ENCODE measurements at places on chromosomes 6 and 20.

- DNase-seq = no peak
These were observed 30.1 kb downstream of the CDYL start for GRCh38 chr6:4806337-4806725.

- no peak for DNase-seq
These were observed 34.6 kb downstream of the CYP24A1 start for GRCh38 chr20:54139188-54139587.

- DNase-seq = no peak
These were observed 43.1 kb downstream of the SLX4IP start for GRCh38 chr20:10478205-10478604.

- no peak for DNase-seq
These were observed 2.5 kb downstream of the SYNJ2 start for GRCh38 chr6:157984128-157984527.

- DNase-seq = no peak
These were observed 29.4 kb downstream of the LAMA5 start for GRCh38 chr20:62337558-62338293.

DNA sequence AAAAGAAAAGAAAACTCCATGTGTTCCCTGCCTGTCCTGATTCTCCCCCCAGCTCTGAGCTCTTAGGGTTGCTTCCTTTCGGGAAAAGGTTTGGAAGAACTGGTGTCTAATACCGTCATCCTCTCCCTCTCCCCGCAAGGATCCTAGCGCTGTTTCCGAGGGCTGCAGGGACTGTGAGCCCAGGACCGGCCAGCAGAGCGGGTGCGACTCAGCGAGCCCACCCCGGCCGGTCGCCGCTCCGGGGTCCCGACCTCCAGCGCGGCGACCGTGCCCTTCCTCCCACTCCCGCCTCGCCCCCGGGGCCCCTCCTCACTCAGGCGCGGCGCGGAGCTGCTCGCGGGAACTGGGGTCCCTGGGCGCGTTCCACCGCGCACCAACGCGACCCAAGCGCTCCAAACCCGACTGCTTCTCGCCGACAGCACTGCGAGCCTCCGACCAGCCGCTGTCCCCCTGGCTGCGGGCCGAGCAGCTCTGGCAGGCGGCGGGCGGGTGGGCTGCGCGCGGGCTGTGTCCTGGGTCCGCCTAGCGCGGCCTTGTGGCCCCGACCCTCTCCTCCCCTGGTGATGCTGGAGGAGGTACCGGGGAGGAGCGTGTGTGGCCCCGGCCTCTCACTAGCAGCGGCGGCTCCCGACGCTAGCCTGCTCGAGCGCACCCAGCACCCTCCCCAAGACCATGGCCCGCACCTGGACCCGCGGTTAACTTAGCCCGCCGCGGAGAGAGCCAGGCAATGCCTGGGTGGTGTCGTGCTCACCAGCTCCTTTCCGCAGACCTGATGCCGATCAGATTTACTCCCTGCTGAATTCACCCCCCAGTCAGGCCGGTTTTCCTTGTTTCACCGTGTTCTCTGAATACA is at the start of gene PLA2G7:
PLA2G7 (minus strand) TSS at position 509 of the 853 bp plus-strand sequence. CDS start 12,484 bp downstream, outside the sequence.
- no peak for DNase-seq

DNA sequence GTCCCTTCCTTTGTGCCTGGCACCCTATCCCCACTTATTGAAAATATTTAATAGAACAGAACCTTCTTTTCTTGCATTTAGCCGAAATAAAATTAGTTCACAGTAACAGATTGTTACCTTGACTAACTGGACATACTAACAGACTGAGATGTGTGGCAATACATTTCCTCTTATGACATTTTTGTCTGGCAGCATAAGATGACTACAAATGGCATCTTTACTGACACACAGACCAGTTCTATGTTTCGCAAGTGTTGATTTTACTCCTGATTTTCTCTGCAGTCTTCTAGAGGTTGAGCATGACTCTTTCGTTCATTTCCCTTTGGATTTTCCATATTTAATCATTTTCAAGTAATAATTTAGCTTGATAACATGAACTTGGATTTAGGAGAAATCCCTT is 474.6 kb downstream of the CBLN4 start:
- no peak for DNase-seq

GRCh38 chr6:5814901-5815300 is 191.8 kb downstream of the NRN1 start:
- no peak for DNase-seq

GRCh38 chr6:11712760-11713159 is 65.8 kb downstream of the ADTRP start:
- no peak for DNase-seq

DNA sequence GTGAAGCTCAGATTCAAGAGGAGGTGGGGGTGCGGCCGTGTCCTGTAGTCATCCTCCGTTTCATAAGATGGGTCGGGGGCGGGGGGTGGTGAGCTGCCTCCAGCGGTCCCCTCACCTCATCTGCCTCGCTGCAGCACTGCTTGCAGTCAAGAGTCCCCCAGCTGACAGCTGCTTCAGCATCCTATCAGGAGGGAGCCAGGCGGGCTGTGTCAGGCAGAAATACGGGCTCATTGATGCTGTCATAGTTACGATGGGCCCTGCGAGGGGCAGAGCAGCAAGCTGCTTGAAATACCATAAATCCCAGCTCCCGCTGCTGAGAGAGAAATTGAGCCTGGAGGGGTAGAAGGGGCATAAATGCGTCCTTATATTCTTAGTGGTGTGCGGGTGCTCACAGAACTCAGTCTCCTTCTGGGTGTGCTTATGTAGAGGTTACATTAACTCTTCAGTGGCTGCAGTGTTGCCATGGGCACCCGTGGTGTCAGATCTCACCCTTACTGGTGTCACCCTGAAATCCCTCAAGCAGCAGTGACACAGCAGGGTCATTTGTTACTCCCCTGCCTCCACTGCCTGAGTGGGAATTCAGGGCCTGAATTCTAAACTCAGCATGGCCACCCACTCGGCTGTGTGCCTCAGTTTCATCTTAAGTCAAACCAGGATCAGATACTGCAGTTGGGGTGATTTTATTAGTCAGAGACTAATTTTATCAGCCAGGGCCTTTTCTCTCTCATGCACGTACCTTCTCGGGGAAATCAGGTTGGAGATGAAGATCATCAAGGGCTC is 21.8 kb downstream of the CCDC167 start:
- no peak for DNase-seq

DNA sequence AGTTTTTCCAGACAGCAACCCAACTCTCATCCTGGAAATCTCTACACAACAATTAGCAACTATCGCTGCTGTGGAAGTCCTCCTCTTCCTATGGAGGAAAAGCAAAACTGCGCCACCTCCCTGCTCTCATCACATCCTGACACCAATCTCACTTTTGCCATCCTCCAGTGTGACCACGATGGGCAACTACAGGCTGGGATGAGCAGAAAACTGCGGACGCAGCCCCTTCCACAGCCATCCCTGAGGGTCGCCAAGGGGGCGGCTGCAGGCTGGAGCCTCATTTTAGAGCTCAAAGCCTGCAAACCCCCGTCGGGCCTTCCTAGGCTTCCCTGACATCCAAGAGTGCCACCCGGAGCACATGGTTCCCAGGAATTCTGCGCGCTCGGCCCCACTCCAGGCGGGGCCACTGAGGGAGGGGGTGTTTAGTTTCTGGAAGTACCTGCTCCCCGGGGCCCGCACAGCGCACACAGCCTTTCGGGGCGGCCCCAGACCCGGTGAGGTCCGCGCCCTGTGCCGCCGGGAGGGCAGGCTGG is 1.2 kb downstream of the TCFL5 start:
- peak; percentile 16 for DNase-seq

- DNase-seq = no peak
These were observed 48.7 kb downstream of the TSHZ2 start for GRCh38 chr20:53020834-53021233.

DNA sequence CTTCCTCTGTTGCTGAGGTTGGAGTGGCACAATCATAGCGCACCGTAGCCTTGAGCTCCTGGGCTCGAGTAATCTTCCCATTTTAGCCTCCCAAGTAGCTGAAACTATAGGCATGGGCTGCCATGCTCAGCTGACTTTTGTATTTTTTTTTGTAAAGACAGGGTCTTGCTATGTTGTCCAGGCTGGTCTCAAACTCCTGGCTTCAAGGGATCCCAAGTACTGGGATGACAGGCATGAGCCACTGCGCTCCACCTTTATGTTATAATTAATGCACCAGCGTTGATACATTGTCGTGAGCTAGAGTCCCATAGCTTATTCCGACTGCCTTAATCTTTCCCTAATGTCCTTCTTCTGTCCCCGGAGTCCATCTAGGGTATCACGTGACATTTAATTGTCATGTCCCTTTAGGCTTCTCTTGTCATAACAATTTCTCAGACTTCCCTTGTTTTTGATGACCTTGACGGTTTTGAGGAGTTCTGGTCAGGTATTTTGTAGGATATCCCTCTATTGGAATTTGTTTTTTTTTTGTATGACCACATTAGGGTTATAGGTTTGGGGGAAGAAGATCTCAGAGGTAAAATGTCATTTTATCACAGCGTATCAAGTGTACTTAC is 63.9 kb downstream of the CEBPB start:
- DNase-seq = no peak

DNA sequence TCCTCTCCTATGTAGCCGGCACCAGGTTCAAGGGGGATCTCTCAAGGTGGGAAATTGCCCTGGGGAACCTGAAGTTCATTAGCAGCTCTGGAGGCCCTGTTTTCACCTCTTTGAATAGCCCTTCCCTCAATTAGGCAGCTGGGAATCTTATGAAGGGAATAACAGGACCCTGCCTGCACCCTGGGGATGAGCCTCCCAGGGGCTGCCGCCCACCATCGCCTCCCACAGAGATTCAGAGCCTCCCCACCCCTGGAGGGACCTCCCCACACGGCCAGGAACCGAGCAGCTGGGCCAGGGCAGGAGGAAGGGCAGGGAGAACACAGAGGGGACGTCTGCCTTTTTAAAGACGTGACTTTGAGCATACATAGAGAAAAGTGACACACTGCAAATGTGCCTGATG is 4.6 kb upstream of the EEF1A2 start:
- DNase-seq = no peak

DNA sequence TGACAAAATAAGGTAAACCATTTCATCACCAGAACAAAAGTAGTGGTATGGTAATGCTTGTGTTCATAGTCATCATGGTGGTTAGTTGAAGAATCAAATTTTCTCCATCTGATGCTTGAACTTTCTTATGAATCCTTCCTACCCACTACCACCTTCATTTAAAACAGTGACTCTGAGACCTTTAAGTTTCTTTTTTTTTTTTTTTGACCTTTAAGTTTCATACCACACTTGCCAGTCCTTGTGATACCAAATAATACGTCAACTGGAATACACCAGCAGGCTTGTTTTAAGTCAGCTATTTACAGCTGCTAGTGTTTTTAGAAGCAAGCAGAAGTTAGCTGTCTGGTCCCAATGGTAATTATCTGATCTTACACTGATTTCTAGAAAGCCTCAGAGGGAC is 413.4 kb upstream of the SOX4 start:
- DNase-seq = no peak

- no peak for DNase-seq
These were observed 4.5 kb downstream of the PI3 start for GRCh38 chr20:45179166-45179565.

DNA sequence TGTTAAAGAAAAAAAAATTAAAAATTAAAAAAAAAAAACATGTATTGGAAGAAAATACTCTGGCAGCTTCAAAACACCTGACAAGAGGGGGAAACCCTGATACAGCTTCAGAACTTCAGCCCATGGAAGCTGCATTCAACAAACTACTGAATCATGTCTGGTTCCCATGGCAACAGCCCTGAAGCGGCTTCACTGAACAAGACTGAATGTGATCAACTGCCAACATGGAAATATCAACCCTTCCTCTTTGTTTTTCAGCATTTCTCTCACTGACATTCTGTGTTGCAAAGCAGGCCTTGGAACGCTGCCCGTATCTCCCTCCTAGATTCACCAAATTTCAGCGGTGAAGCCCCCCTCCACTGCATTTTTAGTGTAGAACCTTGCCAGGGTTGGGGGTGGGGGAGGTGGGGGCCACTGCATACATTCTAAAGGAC is 91.3 kb upstream of the SHLD1 start:
- DNase-seq = peak; percentile 47

DNA sequence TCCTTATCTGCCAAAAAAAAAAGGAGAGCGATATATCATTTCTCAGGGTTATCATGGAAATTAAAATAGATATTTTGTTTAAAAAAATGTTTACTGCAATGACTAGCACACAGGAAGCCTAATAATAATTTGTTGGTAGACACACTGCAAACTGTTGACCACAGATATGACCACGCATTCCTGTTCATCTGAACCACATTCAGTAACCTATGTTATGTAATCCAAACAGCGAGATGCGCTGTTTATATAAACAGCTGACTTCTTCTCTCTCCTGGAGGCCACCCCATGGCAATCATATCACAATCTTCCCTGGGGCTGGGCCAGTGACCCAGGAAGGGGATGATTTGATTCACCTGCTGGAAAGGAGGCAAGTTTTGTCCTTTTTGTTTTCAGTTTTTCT is 129.3 kb upstream of the UST start:
- no peak for DNase-seq

- no peak for DNase-seq
These were observed 162.5 kb downstream of the KHDC1L start for GRCh38 chr6:73062837-73063236.

- DNase-seq = no peak
These were observed 26.5 kb downstream of the PDE10A start for GRCh38 chr6:165636402-165637048.

DNA sequence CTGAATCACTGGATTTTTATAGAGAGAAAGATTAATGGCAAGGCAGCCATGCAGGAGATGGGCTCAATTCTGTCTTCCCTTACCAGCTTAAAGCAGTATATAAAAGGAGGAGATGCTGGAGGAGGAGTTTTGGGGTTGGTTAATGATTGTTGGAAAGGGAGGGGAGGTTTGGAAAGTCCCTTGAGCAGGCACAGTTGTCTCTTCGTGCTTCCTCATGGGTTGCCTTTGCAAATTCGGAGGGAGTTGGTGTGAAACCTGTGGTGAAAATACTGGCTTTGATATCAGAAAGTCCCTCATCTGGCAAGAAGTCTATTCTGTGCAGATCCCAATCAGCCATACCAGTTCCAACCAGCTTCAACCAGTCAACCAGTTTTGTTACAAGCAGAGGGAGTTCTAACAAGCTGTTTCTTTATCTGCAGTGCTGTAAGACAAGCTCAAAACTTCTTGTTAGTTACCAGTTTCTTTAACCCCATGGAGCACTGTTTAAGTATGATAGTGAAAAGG is 107.0 kb downstream of the HIVEP1 start:
- DNase-seq = no peak

- no peak for DNase-seq
These were observed at the start of gene OVOL2 for GRCh38 chr20:18057101-18057993. Gene OVOL2, minus strand, starts transcription at chr20:18057916. Its CDS starts 282 bp downstream, at chr20:18057634.

- no peak for DNase-seq
These were observed 120.5 kb downstream of the RTN4IP1 start for GRCh38 chr6:106508834-106509233.

GRCh38 chr6:126199466-126199865 is 140.4 kb upstream of the CENPW start:
- DNase-seq = no peak

- DNase-seq = no peak
These were observed 31.9 kb downstream of the HUS1B start for GRCh38 chr6:624979-625378.

Measured in NCI-H1694 treated with DMSO at 0.1 percent for 48 hours (cell line).